ENCODE measurements at places on chromosomes 5 and 9. TPM values are rescaled to one million over a fixed set of nuclear protein-coding genes. Genes with fewer than 3 reads are reported as not detected.

TXNDC8 gene
- not detected for total RNA-seq

ZNF618 gene
- total RNA-seq = 2.2 TPM

SNCB gene
- 2.4 TPM for total RNA-seq

GRCh38 chr9:93320591-93321219 lies 130.8 kb upstream of the FAM120A start:
- DNase-seq = no peak

EMB gene
- 18.5 TPM for total RNA-seq

IRGM gene
- total RNA-seq = 0.08 TPM

ZNF883 gene
- total RNA-seq = 4.7 TPM

- no peak for DNase-seq
Observed at GRCh38 chr9:93674580-93675335, 98.4 kb downstream of the PHF2 start.

PPIP5K2 gene
- total RNA-seq = 40.7 TPM

DNA sequence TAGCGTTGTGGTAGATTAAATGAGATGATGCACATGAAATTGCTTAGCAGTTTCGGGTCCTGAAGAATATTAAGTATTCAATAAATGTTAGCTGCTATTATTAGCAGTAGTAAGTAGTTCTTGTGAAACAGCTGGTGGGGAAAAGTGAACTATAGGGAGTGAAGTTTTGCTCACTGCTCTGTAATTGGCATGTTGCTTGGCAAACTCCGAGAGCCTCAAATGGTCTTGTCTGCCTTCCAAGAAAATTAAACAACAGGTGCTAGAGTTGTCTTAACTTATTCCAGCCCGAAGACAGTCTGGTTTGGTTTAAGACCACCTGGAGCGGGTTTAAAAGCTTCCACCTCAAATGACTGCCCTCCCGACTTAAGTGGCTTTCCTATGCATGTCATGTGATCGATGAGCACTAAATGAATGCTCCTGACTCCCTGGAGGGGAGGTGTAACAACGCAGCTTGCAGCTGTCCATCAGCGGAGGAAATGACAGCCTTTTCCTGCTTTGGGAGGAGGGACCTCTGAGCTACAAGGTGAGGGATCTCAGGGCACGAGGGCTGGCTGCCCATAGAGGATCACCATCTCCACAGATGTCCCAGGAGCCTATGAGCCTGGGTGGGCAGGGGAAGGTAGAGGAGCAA lies 202.9 kb upstream of the PANK3 start:
- DNase-seq = no peak

GRCh38 chr5:56350011-56350596 lies 117.0 kb upstream of the ANKRD55 start:
- DNase-seq = no peak

DNA sequence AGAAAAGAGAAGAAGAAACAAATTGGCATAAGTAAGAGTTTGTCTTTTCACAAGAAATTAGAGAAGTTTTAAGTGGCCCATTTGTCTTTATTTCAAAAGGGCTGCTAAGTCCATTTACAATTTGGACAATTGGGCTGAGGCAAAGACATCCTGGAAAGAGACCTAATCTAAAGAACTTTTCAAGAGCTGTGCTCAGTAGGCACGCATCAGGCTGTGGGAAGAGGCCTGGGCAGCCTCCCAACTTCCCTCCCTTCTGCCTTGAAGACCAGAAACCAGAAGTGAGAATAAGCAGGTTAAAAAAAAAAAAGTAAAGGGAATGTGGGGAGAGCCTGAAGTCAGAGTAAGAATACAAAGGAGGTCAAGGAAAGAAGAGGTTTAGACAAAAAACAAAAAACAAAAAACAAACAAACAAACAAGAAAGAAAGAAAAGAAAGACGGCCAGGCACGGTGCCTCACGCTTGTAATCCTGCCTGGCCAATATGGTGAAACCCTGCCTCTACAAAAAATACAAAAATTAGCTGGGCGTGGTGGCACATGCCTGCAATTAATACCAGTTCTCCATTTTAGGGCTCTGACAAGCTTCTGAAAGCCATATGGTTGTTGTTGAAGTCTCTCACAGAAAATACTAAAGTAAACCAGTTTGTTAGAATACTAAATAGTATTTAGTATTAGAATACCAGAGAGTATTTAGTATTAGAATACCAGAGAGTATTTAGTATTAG lies 48.0 kb upstream of the CEP78 start:
- no peak for DNase-seq

GLRA1 gene
- total RNA-seq = not detected

- DNase-seq = no peak
Observed at GRCh38 chr5:178424810-178425177, 165.4 kb downstream of the COL23A1 start.

OLFML2A gene
- 0.69 TPM for total RNA-seq

MARCHF3 gene
- total RNA-seq = 5.0 TPM

DNA sequence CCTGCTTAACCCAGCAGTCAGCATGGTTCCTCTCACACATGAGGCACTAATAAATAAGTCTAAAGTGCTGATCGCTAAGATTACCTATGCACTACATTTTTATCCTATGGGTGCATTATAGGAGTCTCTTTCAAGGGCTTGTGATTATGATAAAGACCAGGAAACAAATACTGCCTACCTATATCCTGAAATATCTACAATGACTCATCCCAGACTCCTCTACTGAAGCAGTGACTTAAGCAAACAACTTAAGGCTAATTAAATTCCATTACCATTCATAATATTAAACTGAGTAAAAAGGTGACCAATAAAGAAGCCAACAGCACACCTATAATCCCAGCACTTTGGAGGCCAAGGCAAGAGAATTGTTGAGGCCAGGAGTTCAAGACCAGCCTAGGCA lies 338.4 kb downstream of the DNAH5 start:
- DNase-seq = peak; percentile 73

DNA sequence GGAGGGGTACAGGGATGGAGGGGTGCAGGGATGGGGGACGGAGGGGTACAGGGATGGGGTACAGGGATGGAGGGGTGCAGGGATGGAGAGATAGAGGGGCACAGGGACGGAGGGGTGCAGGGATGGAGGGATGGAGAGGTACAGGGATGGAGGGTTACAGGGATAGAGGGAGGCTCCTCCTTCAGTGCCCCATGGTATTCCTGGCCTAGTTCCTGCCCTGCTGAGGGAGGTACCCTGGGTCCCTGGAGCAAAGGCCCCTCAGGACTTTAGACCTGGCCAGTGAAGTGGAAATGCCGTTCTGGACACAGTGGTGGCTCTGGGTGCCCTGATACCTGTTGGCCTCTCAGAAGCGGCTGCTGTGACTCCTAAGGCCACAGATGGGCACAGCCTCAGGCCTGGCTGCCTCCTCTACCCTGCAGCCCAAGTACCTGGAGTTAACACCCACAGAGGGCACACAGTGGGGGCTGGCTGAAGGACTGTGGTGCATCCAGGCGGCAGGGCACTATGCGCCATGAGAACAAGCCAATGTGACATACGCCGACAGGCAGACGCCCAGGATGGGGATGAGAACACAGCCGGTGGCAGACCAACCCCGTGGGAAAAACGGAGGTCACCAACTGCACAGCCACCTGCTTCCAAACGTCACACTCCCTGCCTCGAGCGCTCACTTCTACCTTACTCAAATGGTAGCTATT lies 8.4 kb downstream of the PTGES2 start:
- DNase-seq = no peak

DNA sequence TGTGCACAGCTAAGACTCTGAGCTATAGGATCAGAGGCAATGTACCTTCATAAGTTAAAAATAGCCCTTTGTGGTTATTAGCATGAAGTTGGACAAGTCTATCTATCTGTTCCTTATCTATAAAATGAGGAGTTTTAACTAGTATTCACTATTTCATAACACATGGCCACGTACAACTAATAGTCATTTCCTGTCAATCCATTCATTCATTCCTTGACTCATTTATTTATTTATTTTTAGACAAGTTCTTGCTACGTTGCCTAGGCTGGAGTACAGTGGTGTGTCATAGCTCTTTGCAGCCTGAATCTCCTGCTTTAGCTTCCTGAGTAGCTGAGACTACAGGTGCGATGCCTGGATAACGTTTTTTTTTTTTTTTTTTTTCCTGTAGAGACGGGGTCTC lies 92.1 kb downstream of the NR3C1 start:
- peak; percentile 95 for DNase-seq

DNA sequence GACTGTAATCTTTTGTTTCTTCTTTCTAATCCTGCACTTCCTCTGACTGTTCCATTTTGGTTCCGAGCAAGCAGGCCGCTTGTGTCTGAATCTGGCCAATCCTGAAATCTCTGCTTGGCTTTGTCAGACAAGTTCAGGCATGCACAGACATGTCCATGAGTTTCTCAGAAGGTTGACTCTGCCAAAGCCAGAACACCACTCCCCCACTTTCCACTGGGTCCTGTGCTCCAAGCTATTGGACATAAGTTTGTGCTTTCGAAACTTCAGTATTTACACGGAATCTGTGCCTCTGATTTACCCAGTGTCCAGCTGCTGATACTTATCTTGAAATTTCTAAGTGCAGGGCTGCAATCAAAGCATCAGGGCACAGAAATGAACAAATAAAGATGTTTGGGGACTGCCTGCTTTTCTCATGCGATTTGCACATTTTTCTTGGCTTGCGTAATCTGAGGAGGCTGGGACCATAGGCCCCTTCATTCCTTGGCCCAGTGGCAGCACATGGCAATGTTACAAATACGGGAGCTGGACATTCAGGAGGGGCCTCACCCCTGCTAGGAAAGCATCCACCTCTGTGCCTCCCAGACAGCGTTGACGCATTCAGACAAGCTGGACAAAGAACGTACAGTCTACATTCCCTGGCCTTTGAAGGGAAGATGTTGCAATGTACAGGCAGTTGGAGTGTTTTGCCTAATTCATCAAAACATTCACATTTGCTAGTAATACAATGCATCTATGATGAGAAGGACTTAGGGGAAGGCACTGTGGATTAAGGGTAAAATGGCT lies 209.2 kb upstream of the PAPPA start:
- peak; percentile 59 for DNase-seq

DNA sequence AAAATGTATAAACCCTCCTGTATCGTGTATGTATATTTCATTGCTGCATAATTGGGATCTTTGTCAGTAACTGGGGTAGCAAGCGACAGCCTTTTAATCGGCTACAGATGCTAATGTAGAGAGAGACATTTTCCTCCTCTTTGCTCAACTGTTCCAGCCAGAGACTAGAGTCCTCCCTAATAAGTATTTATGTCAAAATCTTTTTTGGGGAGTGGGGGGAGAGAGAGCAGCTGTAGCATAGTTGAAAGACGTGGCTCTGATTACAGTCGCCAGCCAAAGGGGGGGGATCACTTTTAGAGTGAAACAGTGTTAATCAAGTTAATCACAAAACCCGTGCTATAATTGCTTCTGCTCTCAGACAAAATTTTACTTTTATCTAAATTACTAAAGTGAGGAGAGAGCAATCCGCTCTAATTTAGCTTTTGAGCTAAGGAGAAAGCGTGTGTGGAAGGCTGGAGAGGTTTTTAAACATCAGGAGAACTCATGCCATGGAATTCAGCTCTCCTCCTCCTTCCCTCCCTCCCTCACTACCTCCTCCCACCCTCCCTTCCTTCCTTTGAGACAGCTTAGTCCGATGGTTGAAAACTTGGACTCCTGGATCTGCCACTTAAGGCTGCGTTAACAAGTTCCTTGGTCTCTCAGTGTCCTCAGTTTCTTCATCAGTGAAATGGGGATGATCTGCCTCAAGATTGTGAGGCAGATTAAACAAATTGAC lies 87.3 kb upstream of the ZNF618 start:
- DNase-seq = no peak

ZNF879 gene
- 0.53 TPM for total RNA-seq

CTSV gene
- total RNA-seq = 0.37 TPM

PCDHGB3 gene
- total RNA-seq = 1.5 TPM

BTF3 gene
- total RNA-seq = 641 TPM

DNA sequence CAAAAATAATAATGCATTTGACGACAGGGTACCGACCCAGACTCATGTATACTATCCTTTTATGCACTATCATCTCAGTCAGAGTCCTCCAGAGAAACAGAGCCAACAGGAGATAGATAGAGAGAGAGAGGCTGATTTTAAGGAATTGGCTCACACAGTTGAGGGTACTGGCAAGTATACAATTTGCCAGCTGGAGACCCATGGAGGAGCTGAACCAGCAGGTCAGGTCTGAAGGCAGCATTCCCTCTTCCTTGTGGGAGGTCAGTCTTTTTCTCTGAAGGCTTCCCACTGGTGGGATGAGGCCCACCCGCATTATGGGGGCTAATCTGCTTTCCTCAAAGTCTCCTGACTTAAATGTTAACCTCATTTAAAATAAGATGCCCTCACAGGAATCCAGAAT lies 17.3 kb upstream of the MED10 start:
- no peak for DNase-seq

- no peak for DNase-seq
Observed at GRCh38 chr5:149810856-149811255, 80.7 kb downstream of the PPARGC1B start.

- DNase-seq = peak; percentile 62
Observed at GRCh38 chr9:132575005-132575609, 7.3 kb upstream of the BARHL1 start.

- no peak for DNase-seq
Observed at GRCh38 chr5:177601577-177602457, 1.9 kb downstream of the B4GALT7 start.

GRCh38 chr9:131366761-131367401 lies 27.0 kb upstream of the PRRC2B start:
- DNase-seq = peak; percentile 68

GRCh38 chr5:168961681-168962080 lies 339.3 kb downstream of the SLIT3 start:
- no peak for DNase-seq

SH3TC2 gene
- total RNA-seq = 24.0 TPM

DNA sequence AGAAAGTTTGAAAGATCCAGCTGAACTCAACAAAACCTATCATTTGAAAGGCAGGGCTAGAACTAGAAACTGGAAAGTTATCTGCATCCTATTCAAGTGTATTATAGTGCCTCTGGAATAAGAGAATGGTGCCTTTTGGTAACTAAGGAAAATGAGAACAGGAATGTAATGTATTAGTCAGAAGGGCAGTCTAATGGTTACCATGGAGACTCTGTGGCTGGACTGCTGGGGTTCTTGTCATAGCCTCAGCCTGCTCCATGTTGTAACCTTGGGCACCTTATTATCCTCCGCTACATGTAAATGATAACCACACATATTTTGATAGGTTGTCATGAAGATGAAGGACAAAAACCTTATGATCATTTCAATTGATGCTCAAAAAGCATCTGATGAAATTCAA lies 24.6 kb upstream of the IFNB1 start:
- peak; percentile 43 for DNase-seq

DNA sequence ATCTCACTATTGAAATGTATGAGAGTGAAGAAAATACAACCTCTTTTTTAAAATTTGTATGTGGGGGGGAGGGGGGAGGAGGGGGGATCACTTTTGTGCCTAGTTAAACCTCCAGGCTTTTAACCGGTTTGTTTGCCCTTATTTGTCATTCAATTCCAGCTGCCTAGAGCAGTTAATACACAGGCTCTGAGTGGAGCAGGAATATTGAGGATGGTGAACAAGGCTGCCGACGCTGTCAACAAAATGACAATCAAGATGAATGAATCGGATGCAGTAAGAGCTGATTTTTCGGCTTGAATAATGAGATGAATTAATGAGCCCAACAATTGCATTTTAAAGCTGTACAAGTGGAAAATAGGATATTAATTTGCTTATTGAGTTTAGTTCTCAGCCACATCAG lies 28.7 kb upstream of the SNX24 start:
- DNase-seq = no peak
